ENCODE measurements at places on chromosomes 3 and 15. TPM values are rescaled to one million over a fixed set of nuclear protein-coding genes. Genes with fewer than 3 reads are reported as not detected.

Gene SERPINI2
- total RNA-seq: not detected

Gene FAM107A
- 0.54 TPM for total RNA-seq

Gene POPDC2
- total RNA-seq: 1.6 TPM

Gene CADPS
- 0.57 TPM for total RNA-seq

Gene XYLB
- total RNA-seq: 4.9 TPM

Gene SEMA3B
- 9.7 TPM for total RNA-seq

Gene RBP2
- total RNA-seq: not detected

Gene SNX22
- 0.18 TPM for total RNA-seq

Gene LDHAL6B
- not detected for total RNA-seq

Gene PPP1R14D
- not detected for total RNA-seq

Gene SAMD7
- not detected for total RNA-seq

Gene MTMR10
- total RNA-seq: 21.3 TPM

Gene C2CD4B
- total RNA-seq: not detected

Gene FAIM
- 6.0 TPM for total RNA-seq

Gene ATRIP
- total RNA-seq: 14.5 TPM

Gene MME
- 50.4 TPM for total RNA-seq

Gene ST8SIA2
- total RNA-seq: 0.25 TPM

Gene PLA1A
- 1.1 TPM for total RNA-seq

Gene FBLN2
- total RNA-seq: 452 TPM

Gene CLSTN2
- total RNA-seq: 3.2 TPM

Gene LRRC15
- 10.0 TPM for total RNA-seq
